Activated CD4-positive, CD25-positive, alpha-beta regulatory T cell treated with anti-CD3 and anti-CD28 coated beads, Interleukin-2, amount 50 U/mL, for 16 hours (primary cell): ENCODE measurements at places on chromosomes 1 and 21.

DNA sequence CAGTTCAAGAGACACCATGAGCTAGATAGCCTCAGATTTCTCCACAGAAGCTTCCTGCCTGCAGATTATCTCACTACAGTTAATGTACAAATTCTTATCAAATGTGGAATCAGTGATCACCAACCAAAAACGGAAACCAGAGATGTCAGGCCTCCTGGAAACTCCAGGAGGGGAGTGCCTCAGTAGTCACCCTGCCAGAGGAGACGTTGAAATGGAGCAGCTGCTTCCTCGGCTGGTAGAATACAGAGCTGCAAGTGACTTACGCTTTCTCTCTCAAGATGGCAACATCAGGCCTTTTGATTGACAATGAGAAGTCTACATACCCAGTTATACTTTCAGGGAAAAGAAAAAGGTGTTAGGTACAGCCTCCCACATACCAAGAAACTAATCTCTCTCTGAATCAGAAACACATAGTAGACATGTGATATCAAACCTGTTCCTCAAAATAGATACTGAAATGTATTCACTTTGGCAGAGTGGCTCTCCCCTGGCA is 52.2 kb downstream of the ACP6 start:
- DNase-seq = no peak

GRCh38 chr1:92134331-92134730 is 54.2 kb downstream of the BTBD8 start:
- no peak for DNase-seq

DNA sequence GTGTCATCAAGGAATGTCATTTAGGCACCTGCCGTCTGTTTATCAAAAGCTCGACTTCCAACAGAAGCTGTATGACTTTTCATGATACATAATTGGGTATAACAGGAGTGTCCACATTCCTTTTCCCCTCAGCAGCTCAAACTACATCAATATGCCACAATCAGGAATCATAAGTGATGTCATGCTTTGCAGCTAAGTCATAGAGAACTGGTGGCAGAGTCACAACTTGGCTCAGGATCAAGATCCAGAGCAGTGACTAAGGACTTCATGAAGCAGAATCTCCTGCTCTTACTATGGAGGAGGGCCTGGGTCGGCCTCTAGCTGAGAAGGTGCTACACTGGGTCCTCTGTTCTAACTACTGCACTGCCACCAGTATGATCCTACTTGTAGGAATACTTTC is 36.5 kb upstream of the AGBL4 start:
- DNase-seq = no peak

DNA sequence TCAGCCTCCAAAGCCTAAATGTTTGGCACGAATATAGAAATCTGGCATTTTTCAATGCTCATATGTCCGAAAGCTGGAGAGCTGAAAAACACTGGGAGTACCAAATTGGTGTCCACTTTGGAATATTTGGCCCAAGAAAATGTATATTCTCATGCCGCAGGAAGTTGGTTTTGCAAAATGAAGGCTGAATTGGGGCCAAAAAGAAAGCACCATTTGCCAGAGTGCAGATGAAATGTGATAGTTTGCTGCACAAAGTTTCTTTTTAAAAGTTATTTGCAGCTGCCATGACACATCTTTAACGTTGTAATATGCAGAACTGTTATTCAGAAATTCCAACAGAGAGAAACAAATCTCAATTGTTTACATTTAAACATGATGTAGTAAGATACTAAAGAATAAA is 124.2 kb upstream of the LYPLAL1 start:
- DNase-seq = no peak

DNA sequence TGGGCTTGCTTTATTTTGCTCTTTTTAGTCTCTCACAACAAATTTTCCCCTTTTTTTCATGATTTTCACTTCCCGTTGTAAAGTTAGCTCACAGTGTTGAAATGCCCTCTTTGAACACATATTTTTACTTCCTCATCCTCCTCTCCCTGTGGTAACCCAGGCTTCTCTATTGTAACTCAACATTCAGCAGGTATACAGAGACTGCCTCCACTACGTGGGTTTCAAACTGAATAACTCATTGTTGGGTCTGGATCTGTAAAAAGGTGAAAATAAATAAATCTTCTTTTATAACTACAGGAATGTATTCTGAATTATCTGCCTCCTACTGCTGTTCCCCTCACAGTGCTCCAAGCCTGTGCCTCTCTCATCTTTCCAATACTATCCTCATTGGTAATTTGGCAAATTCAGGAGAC is 166.4 kb downstream of the RUNX1 start:
- DNase-seq = no peak

DNA sequence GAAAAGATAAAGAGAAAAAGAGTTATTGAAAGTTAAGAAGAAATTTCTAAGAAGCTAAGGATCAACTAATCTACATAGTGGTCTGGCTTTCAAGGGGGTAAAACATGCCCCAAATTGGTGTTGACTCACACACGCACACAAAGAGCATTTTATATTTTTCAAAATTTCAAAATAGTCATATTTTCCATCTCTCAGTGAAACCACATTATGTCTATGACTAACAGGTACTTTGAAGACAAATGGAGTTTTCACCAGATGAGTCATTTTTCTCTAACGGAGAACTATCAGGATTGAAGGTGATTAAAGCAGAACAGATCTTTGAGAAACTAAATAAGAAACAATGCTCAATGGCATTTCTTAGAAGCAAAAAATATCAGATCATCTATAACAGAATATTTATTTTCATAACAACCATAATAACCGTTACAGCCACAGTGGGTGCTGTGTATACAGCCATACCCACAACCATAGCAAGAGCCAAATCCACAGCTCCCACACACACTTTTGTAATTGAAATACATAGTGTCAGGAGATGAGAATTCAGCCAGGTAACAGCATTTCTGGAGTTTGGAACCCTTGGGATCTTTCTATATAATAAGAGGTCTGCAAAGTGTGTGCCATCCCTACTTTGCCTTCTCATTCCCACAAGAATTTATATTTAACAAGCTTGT is at the start of gene KRTAP21-3:
Gene KRTAP21-3 (minus strand): TSS at position 539 of the 671 bp plus-strand sequence. CDS start 18 bp downstream, at position 521.
- no peak for DNase-seq

DNA sequence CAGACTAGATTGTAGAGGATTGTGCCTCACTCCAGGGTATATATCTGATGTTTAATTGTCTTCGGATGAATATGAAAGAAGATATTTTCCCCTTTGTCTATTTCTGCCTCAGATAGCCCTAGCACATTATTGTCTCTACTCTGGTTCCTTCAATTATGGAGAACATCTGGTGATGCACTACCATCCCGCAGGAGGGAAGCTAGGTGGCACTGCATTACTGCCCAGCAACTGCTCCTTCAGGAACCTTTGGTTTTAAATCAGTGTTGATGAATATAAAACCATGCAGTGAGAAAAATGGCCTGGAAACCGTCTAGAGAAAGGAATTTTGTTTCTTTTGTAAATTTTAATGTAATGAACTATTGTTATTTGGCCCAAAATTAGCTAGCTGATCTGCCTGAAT is 68.5 kb downstream of the GPR88 start:
- no peak for DNase-seq

DNA sequence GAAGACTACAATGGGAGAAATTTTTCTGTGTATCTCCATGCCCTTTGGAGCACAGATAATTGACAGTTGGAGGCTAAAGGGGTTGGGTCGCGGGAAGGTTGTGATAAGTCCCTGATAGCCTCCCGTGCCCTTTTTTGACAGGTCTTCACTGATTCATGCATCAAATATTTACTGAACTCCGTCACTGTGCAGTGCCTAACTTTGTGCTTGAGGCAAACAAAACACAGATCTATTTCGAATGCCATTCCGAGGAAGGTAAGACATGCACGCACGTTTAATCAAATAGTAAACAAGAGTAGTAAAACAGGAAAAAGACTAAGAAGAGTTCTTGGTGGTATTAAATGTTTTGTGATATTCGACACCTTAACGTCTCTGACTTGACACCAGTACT is 494 bp upstream of the PIP5K1A start:
- no peak for DNase-seq

- no peak for DNase-seq
Measured at GRCh38 chr1:215567491-215568298, 591 bp downstream of the KCTD3 start.

- no peak for DNase-seq
Measured at GRCh38 chr1:240737298-240737697, 125.3 kb upstream of the GREM2 start.

DNA sequence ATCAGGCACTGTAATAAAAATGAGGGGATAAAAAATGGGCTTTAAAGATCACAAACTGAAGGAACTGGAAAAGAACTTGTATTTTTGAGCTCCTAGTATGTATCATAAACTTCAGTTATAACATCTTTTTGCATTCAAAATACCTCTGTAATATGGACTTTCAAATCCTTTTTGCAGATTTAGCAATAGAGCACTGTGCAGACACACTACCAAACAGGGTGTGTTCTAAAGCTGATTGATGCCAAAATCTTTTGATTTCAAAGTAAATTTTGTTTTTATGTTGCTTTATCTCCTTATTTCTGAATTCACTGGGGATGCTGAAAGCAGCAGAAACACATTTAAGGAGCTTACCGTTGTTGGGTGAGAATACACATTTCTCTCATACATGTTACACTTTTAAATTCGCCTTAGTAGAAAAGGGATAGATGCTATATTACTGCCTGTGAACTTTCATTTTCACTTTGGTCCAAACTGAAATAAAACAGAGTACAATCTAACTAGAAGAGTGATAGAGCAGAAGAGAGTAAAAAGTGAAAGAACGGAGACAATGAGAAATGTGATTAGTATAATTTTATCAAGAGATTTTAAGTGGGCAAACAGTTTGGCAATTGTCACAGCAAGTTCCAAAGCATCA is 1126.6 kb downstream of the BRINP3 start:
- no peak for DNase-seq

DNA sequence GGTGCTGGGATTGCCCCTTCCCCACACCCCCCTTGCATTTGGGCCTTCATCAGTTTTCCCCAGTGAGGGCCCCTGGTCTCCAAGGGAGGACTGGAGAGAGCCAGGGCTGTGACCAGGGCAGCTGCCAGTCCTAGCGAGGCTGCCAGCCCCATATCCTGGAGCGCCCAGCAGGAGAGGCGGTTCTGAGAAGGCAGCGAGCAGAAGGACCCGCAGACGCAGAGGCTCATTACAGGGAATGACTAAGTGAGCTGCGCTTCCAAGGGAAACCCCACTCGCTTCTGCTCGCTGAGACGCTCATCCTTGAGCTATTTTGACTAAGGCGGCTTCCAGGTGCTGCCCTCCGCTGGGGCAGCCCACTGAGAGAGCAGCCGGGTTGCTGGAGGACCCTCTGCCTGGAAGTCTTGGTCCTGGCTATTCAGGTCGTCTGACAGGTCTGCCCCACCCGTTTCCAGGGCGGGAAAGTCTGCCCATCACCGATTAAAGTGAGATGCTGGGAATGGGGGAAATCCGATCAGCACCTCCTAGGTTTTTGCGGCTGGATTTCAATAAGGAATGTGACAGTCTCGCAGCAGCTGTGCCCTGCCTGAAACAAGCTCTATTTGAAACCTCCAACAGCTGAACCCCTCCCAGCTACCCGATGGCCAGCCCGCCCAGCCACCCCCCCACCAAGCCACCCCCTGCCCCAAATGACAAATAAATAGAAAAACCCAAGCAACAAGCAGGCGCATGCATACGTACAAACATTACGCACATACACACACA is 2.8 kb downstream of the KCNN3 start:
- DNase-seq = no peak

GRCh38 chr1:8165595-8166360 is 139.7 kb upstream of the ERRFI1 start:
- DNase-seq = no peak

DNA sequence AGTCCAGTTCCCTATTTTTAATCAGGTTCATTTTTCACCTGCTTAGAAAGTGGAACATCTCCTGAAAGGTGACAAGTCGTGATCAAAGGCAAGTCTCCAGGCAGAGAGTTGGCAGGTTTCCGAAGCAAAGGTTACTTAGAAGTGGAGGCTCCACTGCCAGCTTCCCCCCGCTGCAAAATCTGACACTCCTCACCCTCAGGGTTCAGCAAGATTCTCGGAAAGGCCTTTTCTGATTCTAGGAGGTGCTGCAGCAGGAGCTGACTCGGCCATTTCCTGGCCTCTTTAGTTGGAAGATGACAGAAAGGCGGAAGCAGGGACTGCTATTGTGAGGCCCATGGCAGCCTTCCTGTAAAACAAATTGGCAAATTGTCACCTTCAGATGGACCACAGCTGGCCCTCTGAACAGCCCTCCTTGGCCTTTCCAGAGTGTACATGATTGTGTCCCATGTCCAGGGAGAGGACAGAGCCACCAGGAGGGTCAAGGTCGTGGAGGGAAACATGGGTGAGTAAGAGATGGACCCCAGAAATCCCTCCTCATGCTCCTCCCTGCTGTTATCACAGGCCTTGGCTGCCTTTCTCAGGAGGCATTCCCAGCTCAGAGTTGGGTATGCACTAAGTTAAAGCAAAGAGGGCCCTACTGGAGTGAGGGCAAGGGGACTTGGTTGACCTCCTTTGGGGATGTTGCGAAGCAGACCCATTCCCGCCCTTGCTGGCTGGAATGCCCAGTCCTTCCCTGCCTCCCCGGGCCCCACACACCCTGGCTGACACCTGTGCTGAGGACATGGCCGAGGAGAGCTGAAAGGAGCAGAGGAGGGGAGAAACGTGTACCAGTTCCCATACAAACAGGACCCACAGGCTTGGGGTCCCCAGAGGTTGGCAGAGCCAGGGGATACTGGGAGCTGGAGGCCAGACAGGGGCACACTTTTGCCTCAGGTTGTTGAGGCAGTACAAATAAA is 115.5 kb upstream of the IRF2BP2 start:
- no peak for DNase-seq

- no peak for DNase-seq
Measured at GRCh38 chr21:35909456-35910223, 150.7 kb downstream of the SETD4 start.

- no peak for DNase-seq
Measured at GRCh38 chr1:162139211-162139610, 69.7 kb downstream of the NOS1AP start.

DNA sequence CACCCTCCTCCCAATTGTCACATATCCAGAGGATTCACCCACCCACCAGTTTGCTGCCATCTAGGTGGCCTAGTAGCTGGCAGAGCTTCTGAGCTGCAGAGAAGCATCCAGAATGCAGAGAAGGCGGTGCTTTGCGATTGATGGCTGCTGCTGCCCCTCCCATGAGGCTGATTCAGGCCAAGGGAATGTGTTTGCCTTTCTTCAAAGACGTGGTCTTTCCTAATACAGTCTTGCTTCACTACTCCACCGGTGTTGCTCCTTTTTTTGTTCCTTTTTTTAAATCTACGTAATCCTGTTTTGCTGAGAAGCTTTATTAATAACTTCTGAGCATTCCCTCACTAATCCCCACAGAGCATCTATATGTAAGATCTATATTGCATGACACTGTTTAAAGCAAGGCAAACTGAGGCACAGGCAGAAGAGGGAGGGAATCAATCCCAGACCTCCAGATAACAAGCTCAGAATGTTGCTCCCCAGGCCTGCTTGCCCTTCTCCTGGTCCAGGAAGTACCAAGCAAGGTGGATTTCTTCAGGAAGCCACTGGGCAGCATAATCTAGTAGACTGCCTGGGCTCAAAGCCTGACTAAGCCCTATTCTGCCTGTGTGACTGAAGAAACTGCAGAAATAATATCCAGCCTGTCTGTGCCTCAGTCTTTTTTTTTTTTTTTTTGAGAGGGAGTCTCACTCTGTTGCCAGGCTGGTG is 275.5 kb upstream of the FMN2 start:
- no peak for DNase-seq
